ENCODE measurements at places on chromosomes 16 and 17.

DNA sequence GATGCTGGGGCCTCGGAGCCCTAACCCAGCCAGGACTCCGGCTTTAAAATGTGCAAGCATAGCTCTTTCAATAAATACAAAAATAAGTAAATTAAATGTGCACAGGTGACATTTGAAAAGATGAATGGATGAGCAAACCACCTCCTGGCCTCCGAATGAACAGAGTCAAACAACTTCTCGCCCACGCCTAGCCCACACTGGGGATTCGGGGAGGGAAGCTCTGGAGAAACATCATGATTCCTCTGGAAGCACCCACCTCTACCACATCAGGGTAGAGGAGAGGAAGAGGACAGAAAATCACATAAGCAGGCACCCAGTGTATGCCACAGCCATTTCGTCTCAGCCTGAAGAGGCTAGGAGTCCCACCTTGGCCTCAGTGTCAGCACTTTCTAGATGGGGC is 105.8 kb downstream of the SDK2 start:
- no peak for DNase-seq

GRCh38 chr16:31181102-31181830 is 1.3 kb downstream of the FUS start:
- DNase-seq = no peak

- no peak for DNase-seq
These were observed 13.3 kb upstream of the WNT3 start for GRCh38 chr17:46831573-46832330.

- no peak for DNase-seq
These were observed 89.9 kb downstream of the ABR start for GRCh38 chr17:1089915-1090314.

DNA sequence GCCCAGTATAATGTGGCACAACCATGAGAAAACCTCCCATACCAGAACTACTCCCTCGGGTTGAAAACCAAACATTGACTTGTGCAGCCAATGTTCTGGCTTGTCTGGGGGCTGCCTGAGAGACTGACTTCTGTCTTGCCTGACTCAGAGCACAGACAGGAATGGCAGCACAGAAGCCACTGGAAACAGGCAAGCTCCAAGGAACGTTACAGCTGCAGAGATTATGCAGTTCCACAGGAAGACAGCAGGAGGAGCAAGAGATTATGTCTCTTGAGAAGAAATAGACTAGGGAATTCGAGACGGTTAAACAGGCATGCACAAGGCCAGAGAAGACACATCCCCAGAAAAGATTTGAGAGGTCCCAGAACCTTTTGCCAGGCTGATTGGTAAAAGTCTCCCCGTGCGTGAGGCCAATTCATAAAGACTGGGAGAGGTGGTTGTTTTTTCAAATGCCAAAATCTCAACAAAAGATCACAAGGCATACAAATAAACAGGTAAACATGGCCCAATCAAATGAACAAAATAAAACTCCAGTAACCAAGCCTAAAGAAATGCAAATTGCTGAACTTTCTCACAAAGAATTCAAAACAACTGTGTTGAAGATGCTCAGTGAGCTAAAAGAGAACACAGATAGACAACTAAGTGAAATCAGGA is 90.6 kb upstream of the CDH5 start:
- DNase-seq = no peak

GRCh38 chr16:66376577-66377305 is 10.2 kb downstream of the CDH5 start:
- no peak for DNase-seq

GRCh38 chr16:66604376-66605176 is at the start of gene CMTM3:
TSS of gene CMTM3 (plus strand) at chr16:66604704. CDS start at chr16:66604806, 102 bp downstream.
- peak; percentile 50 for DNase-seq

GRCh38 chr17:72426948-72427760 is 306.3 kb downstream of the SOX9 start:
- no peak for DNase-seq

Measured in stimulated activated CD8-positive, alpha-beta memory T cell treated with anti-CD3 and anti-CD28 coated beads, Interleukin-2, amount 100 ng/mL, for 1 hour (primary cell).